ENCODE measurements at places on chromosomes 4 and X.

DNA sequence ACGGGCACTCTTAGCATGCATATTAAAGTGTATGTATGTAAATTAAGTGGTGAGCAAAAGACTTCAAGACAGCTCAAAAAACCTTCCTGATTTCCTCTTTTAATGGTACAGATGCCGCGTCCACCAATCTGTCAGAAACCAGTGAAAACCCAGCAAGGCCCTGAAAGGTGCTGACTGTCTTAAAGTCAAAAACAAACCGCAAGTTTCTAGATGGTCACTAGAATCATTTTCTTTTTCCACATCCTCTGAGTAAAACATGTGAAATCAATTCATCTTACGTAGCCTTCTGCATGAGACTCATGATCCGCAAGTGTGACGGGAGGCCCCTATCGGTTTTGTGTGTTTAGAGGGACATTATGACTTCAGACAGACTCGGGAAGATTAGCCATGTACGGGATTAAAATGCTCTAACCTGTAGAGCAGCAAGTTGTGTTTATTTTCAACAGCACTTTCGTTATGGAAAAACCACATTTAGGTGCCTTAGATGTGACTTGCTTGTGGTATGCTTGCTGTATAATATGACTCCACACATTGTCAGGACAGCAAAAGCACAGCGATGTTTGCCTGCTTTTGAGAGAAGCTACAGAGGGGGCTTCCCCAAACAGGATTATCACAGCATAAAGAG lies 88.2 kb upstream of the STS start:
- DNase-seq = no peak

GRCh38 chr4:166146806-166147540 lies 273.9 kb downstream of the TLL1 start:
- no peak for DNase-seq

DNA sequence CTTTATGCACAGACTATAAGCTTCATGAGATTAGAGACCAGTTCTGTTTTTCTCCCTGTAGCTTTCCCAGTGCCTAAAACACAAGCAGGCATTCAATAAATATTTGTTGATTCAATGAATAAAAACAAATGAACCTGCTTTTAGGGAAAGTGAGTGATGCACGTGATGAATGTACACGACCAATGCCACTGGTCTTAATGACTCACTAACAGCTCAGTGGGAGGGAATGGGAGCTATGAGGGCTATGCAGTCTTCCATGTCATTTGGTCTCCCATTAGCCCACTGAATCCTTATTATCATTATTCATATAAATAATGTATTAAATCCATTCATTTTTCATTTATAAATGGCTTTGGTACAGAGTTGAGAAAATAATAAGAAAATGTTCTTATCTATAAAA lies 247.4 kb downstream of the FBXO8 start:
- no peak for DNase-seq

- no peak for DNase-seq
Measured at GRCh38 chr4:56187688-56188087, 199.6 kb downstream of the AASDH start.

DNA sequence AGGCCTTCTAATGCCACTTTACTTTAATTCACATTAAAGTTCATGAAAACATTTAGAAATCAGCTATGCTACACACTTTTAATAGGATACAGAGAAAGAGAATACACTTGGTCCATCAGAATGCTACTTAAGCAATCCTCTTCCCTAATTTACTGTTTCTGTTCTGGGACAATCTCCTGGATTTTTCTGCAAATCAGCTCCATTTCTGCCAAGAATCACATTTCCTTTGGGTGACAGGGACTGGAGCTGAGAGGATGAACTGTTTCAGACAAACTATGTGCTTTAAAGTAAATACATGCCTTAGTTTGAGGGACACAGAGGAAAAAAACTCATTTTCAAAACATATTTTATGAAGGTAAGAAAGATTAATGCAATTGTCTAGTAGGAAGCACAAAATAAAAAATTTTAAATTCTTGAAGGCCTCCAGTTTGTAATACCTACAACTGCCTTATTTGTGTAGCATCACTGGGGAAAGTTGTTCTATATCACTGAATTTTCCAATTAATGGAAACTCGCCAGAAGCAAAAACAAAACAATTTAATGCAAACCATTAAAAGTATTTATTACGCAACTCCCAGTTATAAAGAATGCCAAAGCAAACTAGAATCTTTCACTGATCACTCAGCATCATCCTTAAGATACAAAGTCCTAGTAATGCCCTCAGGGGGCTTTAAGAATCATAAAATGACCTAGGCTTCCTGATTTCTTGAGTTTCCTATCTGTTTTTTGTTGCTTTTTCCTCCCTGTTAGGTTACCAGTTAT lies 36.3 kb downstream of the BCLAF3 start:
- DNase-seq = no peak

DNA sequence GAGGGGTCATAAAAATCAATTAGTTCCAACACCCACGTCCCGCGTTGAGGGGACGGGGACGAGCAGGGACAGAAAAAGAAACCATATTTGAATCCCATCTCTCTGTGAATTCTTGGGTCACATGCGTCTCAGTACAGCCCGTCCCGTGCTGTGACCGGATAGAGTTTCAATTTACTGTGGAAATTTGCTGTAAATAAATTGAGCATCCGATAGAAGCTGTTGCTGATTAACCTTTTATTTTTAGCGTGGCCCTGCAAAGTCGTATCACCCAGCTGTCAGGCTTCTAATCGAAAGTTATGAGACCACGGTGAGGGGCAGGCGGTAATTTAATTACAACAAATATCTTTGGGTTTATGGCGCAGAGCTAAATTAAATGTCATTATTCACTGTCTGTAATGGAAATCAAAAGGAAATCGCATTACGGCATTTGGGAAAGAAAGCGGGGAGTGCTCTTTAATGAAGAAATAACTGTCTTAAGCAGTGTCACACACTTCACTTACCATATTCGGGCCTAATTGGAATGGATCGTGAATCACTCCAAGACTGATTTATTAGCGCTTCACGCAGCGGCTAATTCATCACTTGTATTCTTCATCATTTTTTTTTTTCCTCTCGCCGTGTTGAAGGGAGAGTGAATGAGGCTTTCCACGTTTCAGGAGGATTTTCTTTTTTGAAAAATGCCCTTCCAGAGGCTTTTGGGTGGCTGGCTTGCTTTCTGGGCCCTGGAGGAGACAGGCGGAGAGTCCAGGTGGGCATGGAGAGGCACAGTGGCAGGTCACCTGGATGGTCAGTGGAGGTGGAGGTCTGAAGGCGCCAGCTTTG lies 7.3 kb downstream of the SHOX start:
- no peak for DNase-seq

GRCh38 chr4:3707423-3708102 lies 58.6 kb upstream of the ADRA2C start:
- no peak for DNase-seq

- no peak for DNase-seq
Measured at GRCh38 chrX:97402333-97402732, 518.6 kb downstream of the RPA4 start.

DNA sequence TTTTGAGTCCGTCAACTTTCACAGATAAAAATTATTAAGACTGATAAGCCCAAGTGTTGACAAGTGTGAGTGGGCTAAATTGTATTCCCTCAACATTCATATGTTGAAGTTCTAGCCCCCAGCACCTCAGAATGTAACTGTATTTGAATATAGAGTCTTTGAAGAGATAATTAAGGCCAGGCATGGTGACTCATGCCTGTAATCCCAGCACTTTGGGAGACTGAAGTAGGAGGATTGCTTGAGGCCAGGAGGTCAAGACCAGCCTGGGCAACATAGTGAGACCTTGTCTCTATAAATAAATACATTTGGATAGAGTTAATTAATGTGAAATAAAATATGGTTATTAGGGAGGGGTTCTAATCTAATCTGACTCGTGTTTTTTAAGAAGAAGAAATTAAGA lies 29.7 kb upstream of the SLC25A4 start:
- DNase-seq = no peak

DNA sequence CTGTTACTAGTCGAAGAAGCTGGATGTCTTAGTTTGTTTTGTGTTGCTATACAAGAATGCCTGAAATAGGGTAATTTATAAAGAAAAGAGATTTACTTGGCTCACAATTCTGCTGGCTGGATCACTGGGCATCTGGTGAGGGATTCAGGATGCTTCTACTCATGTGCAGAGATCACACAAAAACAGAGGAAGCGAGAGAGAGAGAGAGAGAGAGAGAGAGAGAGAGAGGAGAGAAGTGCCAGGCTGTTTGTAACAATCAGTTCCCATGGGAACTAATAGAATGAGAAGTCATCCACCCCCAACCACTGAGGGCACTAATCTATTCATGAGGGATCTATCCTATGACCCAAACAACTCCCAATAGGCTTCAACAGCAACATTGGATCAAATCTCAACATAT lies 66.2 kb upstream of the FAM9A start:
- no peak for DNase-seq

GRCh38 chr4:75895744-75896314 lies 6.4 kb downstream of the PPEF2 start:
- no peak for DNase-seq

GRCh38 chr4:21885241-21885640 lies 63.3 kb downstream of the KCNIP4 start:
- no peak for DNase-seq

GRCh38 chr4:80489798-80490197 lies 154.3 kb downstream of the CFAP299 start:
- no peak for DNase-seq

- no peak for DNase-seq
Measured at GRCh38 chr4:52880994-52881393, 18.9 kb downstream of the RASL11B start.

DNA sequence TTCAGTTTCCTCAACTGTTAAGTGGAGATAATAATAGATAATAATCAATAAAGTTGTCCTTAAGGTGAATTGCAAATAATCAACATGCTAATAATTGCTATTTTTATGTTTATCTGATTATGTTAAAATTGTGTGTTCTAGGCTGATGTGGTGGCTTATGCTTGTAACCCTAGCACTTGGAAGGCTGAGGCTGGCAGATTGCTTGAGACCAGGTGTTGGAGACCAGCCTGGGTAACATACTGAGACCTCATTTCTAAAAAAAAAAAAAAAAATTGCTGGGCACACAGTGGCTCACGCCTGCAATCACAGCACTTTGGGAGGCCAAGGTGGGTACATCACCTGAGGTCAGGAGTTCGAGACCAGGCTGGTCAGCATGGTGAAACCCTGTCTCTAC lies 175.2 kb downstream of the GC start:
- no peak for DNase-seq

DNA sequence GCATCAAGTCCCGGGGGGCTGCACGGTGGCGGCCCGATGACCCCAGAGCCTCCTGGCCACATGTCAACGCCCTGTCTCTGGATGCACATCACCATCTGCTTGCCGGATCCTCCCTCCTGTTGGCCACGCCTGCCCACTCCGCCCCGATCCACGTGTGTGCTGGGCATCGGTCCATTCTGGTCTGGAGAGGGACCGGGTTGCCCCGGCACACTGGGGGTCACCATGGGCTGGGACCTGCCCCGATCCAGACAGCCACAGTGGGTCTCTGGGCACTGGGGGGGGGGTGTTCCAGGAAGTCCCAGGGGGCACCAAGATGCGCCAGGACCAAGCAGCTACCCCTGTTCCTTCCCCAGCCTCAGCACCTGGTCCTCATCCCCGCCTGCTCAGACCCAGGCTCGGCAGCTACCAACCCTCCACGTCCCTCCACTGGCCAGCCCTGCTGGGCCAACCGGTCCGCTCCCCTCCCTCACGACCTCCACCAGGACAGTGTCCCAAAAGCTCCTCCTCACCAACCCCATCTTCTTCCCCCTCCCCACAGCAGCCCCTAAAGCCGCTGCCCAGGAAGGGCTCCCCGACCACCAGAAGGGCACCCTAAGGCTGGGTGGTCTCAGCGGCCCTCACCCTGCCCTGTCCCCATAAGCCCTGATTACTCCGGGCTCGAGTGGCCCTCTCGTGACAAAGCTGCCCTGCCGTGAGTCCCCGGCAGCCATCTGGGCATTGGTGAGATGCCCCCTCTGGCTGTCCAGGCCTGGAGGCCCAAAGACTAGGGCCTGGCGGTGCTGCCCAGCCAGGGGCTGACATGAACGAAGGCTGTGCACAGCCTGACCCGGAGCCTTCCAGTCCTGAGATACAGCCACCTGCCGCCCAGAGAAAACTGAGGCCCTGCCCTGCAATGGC lies 4.6 kb downstream of the CTBP1 start:
- no peak for DNase-seq

DNA sequence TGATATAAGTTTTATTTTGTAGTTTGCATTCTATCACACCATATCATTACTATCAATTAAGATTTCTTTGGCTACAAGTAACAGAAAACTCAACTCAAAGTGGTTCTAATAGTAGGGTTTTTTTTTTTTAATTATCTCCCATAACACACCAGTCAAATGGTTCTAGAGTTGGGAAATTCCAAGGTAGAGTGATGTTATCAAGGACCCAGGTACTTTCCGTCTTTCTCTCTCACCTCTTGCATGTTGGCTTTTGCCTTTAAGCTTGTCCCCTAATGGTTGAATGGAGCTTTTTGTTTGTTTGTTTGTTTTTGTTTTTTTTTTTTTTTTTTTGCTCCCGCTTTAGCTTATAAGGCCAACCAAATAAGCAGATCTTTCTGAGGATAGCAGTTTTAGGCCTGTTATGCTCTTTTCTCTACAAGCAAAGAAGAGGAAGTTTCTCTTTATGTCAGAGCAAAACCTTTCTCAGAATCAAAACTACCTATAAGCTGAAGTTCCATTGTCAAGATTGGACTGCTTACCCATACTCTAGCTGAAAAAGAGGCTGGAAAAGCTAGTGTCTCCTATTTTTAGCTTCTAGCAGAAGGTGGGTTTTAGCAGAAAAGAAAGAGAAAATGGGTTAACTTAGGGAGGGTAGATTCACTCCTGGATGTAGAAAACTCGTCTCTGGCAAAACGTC lies 177.5 kb downstream of the EDA start:
- no peak for DNase-seq

GRCh38 chr4:10730019-10730418 lies 45.5 kb upstream of the CLNK start:
- DNase-seq = no peak

- no peak for DNase-seq
Measured at GRCh38 chr4:24582235-24582832, 2.0 kb downstream of the DHX15 start.

GRCh38 chr4:133162941-133163340 lies 13.8 kb downstream of the PCDH10 start:
- no peak for DNase-seq

GRCh38 chrX:42755815-42756214 lies 22.1 kb downstream of the PPP1R2C start:
- DNase-seq = no peak

DNA sequence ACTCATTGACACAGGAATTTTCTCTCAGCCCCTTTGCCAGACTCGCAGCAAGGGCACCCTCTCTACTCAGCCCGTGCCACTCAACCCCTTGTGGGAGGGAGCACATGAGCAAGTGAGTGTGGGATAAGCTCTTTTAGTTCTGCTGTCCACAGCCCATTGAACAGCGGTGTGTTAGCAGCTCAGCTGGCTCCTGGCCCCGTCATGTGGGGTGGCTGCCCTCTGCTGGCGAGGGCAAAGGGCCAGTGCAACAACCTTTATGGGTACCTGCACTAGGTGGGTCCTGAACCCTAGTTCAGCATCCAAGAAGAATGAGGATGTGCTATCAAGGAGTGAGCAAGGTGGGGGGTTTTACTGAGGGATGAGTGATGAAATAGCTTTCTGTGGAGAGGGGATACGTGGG lies 85.0 kb upstream of the ZNF81 start:
- DNase-seq = no peak

GRCh38 chr4:151458148-151458547 lies 49.2 kb downstream of the FHIP1A start:
- no peak for DNase-seq

- no peak for DNase-seq
Measured at GRCh38 chr4:182192511-182193181, 50.6 kb upstream of the TENM3 start.
